Left lobe of liver (tissue), 2 donors: ENCODE measurements at places on chromosomes 5 and 9.

DNA sequence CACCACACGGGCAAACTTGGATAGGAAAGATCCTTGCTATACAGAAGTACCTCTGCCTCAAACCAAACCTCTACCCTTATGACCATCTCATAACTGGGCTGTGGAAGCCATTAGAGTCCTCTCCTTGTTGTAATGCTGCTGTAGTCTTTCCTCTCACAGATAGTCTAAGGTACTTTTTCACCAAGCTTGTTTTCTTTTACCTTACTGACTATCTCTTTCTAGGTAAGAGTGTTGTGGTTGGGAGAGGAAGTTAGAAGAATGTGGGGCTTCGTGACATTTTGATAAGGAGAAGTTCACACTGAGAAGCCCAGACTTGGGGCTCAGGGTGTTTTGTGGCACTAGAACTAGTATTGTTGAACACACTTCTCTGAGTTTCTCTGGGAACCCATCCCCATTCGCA is 8.9 kb downstream of the CFAP95 start:
- no peak for DNase-seq

DNA sequence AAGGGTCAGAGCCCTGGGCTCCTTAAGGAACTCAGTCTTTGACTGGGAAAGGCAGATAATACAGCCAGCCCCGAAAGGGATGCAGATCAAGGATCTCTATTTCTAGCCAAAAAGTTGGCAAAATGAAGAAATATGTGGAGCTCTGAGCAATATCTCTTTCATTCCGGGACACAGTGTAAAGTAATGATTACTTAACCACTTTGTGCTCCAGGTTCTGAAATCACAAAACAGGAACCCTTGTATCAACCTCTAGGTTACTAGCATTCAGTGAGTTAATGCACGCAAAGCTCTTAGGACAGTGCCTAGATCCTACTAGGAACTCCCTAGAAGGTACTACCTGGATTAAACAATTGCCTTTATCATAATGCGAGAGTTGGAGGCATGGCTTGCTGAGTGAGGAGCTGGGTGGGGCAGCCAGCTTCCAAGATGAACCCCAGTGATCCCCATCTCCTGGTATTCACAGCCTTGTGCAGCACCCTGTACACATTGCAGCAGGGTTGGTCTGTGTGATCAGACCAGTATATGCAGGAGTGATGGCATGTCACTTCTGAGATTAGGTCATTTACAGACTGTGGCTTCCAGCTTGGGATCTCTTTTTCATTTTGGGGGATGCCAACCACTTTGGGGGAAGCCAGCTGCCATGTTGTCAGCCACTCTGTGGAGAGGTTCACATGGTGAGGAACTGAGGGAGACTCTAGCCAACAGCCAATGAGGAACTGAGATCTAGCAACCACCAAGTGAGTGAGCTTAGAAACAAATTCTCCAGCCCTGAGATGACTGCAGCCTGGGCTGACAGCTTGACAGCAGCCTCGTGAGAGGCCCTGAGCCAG is 103.1 kb upstream of the SLC44A1 start:
- DNase-seq: no peak

DNA sequence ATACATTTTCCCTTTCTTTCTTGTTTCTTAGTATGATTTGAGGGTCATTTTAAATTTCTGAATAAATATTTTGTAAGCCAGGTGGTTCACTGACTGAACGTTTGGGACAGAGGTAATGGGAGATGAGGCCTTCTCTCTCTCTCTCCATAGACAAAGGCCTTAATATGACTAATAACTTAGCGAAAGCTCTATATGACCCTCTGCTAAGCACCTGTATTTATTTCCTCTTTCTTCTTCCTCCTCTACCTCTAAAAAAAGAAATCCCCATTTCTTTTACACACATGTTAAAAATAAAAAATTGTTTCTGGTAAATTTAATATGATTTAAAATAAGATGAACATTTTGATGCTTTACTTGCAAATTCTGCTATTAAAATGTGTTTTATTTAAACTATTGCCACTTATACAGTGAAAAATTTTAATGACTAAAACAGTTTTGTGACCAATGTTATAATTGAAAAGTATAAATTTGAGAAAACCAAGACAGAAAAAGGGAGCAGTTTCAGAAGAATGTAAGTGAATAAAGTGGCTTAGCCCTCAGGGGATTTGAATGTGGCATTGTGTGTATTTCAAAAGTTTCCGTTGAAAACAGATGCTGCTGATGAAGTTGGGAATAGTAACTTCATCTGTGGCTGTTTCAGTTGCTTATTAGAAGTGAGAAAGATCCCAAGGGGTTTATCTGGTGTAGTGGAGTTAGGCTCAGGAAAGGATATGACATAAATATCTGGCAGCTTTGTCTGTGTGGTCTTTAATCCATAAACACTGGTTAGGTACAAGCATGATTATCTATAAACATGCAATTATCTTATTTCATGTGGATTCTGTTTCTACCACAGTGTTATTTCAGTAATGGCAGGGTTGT is 128.6 kb upstream of the GRHPR start:
- no peak for DNase-seq

DNA sequence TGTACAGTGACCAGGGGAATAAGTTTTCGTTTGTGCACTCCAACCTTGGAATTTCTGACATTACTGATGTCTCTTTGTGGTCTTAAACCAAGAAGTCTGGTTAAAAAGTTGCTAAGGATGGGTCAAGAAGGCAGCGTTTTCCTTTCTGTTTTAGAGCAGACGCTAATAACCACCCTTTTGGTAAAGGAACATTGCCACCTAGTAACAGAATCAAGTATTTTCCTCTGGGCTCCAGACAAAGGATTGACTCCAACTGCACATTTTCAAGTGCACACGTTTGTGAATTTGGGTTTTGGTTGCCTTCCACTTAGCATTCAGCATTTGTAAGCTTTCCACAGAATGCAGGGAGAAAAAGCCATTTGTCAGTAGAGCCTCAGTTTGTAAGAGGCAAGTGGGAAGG is 22.2 kb upstream of the CEP78 start:
- no peak for DNase-seq

DNA sequence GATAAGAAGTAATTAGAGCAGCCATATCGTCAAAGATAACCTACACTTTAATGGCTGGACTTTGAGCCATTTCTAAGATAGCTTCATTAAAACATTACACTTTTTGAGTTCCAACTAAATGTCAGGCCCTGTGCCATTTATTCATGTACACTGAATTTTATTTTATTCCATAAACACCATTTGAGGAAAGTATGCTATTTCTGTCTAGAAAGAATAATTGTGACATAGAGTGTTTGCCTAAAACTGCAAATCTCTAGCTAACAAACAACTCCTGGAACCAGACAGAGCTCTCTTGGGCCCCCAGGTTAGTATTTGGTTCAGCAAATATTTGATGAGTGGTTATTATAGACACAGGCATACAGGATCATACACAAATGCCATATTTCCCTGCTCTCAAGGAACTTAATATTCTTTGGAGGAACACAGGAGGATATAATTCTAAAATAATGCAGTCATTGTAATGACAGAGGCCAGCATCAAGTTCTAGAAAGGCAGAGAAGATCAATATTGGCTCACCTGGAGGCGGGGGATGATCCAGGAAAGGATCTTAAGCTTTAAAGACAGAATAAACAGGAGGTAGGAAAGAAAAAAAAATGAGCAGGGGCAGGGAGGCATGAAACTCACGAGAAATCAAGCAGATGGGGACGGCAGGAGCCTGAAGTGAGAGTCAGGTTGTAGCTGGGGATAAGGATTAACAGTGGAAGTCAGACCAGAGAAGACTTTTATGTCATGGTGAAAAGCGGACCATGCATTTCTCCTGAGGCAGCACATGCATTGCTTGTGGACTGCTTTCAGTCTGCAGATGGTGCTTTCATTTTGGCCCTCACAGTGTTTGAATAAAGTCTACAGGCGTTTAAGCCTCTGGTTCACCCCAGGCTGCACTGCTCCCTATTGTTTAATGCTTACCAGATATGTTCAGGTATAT is 127.7 kb downstream of the GCNT1 start:
- no peak for DNase-seq

GRCh38 chr5:68862560-68862959 is 231.3 kb upstream of the SLC30A5 start:
- DNase-seq: no peak

- no peak for DNase-seq
Measured at GRCh38 chr5:15366676-15367391, 133.1 kb upstream of the FBXL7 start.

DNA sequence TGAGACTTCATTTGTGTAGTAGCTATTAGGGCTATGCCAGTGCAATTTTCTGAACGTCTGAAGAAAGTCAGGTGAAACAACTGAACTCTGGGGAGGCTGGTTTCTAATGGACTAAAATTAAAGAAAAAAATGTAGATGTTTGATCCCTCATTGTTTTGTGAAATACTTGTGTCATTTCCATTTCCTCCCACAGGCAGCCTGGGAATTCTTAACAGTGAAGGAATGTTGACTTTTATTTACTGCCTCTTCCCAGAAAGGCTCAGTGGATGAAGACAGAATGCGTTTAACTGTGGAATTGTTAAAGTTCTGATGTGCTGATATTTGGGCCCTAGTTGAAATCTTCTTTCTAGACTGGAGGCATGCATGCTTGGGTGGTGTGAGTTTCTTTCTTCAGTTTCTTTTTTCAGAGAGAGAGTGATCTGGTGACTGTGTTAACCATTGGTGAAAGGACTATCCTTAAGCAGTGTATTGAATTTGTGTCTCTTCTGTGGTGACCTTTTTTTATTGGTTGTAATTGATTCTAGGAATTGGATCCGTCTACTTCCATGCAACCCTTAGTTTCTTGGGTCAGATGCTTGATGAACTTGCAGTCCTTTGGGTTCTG is 15.5 kb downstream of the ACER2 start:
- no peak for DNase-seq

DNA sequence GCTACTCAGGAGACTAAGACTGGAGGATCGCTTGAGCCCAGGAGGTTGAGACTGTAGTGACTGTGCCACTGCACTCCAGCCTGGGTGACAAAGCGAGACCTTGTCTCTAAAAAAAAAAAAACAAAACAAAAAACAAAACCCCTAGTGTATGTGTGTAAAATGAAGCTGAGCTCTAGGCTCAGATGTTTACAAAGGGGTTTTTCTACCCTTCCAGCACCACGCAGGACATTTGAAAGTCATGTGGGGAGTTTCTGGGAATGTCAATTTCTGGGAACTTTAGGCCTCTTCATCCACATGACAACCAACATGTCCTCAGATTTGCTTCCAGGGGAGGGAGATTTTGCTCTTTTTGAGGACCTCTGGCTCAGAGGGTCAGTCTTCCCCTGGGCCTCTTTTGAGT is 42.4 kb upstream of the AIF1L start:
- DNase-seq: no peak

- DNase-seq: no peak
Measured at GRCh38 chr5:35242702-35243258, 12.5 kb upstream of the PRLR start.

GRCh38 chr9:73011956-73012355 is 59.1 kb upstream of the ALDH1A1 start:
- no peak for DNase-seq

GRCh38 chr9:81083067-81083466 is 606.3 kb downstream of the TLE1 start:
- DNase-seq: no peak

DNA sequence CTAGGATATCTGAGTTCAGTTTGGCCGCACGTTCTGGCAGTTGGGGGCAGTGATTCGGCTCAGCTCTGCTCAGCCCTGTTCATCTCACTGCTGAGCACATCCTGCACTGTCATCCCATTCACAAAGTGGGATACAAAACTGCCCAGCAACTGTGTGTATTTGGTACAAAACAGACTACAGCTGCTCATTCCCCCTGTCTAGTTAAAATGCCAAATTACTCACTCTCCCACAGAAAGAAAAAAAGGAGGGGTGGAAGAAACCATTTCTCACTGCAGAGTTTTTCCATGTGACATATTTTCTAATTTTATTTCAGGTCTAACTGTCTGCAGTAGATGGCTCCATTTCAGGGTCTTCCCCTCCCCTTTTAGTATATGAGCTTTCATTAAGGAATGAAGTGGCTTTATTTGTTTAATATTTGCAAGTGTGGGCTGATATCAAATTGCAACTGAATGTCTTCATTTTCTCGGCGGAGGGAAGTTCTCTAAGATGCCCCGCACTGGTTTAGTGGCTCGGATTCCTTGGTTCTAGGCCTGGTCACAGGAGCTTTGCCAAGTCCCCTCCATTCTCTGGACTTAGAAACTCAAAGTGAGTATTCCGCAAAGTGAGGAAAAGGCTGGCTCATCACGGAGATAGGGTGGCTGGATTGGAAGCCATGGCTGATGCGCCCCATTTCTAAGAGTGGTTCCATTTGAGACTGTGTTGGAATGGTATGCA is 14.7 kb downstream of the COL15A1 start:
- no peak for DNase-seq

GRCh38 chr9:69120380-69121154 is 53.5 kb upstream of the TJP2 start:
- peak; percentile 70 for DNase-seq

DNA sequence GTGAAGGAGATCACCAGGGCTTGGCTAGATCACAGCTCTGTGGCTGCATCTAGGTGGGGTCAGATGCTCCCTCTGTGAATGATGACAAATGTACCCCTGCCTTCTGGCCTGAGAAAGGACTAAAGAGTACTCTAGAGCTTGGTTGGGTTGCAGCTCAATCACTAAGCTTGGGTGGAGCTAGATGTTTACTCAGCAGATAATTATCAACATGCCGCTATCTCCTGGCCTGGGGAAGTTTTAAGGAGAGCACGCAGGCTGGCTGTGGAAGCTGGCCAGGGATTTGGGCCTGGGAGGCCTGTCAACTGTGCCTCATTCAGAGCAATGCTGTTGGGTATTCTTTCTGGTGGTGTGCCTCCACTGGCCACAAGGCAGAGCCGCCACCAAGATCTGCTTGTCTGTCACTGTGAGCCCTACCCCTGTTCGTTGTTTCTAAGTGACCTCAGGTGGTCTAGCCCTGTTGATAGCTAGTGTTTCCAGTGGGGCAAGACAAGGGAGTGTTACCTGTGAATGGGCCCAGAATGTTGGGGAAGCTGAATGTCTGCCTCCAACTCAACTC is 181.7 kb downstream of the ADGRV1 start:
- no peak for DNase-seq

- DNase-seq: no peak
Measured at GRCh38 chr5:74919487-74919886, 53.3 kb upstream of the FAM169A start.

DNA sequence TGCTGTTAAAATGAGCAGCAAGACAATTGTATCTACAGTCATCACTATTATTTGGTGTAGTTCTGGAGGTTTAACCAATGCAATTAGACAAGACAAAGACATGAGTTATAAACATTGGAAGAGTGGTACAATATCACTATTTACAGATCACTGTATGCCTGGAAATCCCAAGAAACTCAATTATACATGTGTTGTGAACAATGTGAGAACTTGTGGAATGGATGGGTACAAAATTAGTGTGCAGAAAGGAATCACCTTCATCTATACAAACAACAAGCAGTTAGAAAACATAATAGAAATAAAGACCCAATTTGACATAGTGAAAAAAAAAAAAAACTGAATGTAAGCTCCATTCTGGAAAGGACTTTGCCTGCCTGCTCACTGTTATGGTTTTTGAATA is 12.4 kb upstream of the CCDC112 start:
- no peak for DNase-seq
